Hematopoietic multipotent progenitor cell treated with erythropoietin and hydrocortisone succinate and interleukin-3 and kit ligand, for 15 days (in vitro differentiated cells): ENCODE measurements at places on chromosomes 3 and 15.

- DNase-seq: no peak
These were observed 35.5 kb upstream of the CCR2 start for GRCh38 chr3:46318207-46318927.

- no peak for DNase-seq
These were observed 30.3 kb downstream of the SUCLG2 start for GRCh38 chr3:67624078-67624477.

GRCh38 chr3:3906171-3906570, 106.9 kb downstream of the LRRN1 start:
- DNase-seq: no peak

GRCh38 chr3:54599716-54600115, 328.1 kb downstream of the LRTM1 start:
- no peak for DNase-seq

GRCh38 chr15:81256916-81257315, 60.2 kb downstream of the IL16 start:
- DNase-seq: peak; percentile 6

GRCh38 chr3:171776411-171776810, 33.9 kb downstream of the PLD1 start:
- DNase-seq: no peak
